Transverse colon (tissue), 4 donors: ENCODE measurements at places on chromosomes 7 and 10. TPM values are rescaled to one million over a fixed set of nuclear protein-coding genes. Genes with fewer than 3 reads are reported as not detected.

GRCh38 chr10:132612571-132613504, 75.3 kb downstream of the INPP5A start:
- DNase-seq: no peak

ANKRD61 gene
- not detected for total RNA-seq

GRCh38 chr7:48390388-48391327, 219.4 kb downstream of the ABCA13 start:
- peak; percentile 20 for DNase-seq

DNA sequence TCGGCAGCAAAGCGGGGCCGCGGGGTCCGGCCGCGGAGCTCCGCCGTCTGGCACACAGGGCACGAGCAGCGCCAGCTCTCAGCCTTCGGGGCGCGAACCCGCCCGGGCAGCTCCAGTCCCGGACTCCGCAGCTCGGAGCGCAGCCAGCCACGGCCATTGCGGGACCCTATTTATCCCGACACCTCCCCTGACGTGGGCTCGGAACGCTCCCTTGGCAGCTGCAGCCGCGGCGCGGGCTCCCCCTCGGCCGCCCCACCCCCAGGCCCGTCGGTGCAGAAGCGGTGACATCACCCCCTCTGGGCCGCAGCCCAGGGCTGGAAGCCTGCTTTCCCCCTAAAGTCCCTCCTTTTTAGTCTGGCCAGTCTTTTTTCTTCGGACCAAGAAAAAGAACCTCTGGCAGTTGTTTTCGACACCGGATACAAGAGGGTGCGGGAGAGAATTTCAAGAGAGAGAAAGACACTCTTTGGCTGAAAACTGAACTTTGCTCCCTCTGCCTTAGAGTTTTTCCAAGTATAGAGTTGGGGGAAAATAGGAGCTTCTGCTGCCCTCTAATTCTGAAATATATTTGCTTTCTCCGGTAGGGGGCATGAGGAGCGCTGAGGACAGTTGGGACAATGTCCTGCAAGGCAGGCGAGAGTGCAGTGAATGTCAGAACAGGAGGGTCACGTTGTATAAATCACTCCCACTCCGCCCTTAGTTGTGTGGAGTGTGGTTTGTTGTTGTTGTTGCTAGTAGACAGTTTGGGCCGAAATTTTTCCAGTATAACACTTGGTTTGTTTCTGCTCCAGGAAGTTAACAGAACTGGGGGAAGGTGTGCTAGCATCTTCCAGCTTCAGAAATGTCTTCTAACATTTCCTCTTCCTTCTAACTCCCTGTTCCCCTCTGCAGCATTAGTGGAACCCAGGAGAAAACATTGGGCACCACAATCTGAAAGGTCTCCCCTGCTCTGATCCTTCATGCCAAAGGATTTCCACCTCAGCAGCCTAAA, at the start of gene SFRP4:
TSS of gene SFRP4 (minus strand) at position 145 of the 988 bp plus-strand sequence. CDS start 280 bp downstream, outside the sequence.
- peak; percentile 35 for DNase-seq

DNA sequence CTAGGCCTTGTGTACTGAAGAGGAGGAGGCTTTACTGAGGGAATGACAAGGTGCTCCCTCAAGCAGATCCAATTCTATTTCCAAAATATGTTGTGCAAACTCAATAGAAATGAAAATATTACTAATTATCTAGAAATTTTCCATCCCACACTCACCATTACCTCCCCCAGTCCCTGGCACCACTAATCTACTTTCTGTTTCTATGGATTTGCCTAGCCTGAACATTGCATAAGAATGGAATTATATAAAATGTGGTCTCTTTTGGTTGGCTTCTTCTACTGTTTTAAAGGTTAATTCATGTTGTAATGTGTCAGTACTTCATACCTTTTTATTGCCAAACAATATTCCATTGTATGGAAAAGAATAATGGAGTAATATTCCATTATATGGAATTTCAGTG, 18.7 kb upstream of the NUB1 start:
- no peak for DNase-seq

- no peak for DNase-seq
These were observed 53.9 kb downstream of the ARHGAP22 start for GRCh38 chr10:48550977-48551376.

DNA sequence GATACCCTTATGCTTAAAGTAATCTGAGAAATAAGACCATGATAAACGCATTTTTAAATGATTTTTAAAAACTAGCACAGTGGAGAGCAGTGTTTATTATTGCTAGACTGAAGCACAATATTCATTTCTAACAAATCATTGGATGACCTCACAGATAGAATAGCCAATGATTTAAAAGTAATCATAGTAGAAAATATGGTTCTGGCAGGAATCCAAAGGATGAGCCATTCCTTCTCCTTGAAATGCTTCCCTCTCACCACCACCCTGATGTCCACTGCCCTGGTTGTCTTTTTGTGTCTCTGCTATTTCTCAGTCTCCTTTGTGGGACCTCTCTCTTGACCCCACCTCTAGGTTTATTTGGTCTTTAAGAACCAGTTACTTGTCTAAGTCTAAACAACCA, 64.9 kb downstream of the PRKG1 start:
- DNase-seq: no peak

DNA sequence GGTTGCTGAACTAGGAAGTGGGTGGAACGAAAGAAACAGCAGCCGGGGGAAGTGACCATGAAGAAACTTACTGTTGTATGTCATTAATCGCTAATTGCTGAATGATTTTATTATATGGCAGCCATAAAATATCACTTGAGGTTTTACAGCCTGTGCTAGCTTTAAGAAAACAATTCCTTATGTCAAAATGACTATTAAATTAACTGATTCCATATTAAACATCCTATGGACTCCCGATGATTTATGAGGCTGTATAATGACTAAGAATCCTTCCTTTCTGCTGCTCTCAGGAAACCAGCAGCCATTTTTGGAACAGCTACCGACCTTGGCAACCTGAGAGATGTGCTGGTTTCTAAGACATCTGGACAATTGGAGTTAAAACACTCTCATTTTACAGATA, 421.9 kb downstream of the SORCS3 start:
- no peak for DNase-seq

ACTL6B gene
- not detected for total RNA-seq

ATP6V0E2 gene
- total RNA-seq: 34.8 TPM

NEURL1 gene
- total RNA-seq: 36.7 TPM

- DNase-seq: no peak
These were observed 187.6 kb upstream of the NEBL start for GRCh38 chr10:21084700-21085099.

DNA sequence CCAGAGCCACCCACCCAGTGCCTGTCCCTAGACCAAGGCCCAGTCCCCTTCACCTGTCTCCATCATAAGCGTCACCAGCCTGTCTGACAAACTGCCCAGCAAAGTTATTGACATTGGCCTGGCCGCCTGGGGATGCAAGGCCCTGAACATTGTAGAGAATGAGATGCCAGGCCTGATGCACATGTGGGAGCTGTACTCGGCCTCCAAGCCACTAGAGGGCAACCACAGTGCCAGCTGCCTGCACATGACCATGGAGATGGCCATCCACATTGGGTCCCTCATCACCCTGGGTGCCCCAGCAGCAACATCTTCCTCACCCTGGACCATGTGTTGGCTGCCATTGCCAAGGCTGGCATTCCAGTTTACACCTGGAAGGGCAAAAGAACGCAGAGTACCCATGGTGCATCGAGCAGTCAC, 63.7 kb upstream of the ANTXRL start:
- DNase-seq: no peak

GRCh38 chr10:101452176-101452575, 98.2 kb downstream of the BTRC start:
- no peak for DNase-seq

MYPN gene
- total RNA-seq: not detected

- no peak for DNase-seq
These were observed 130.1 kb downstream of the MALRD1 start for GRCh38 chr10:19178675-19179074.

- DNase-seq: no peak
These were observed 18.6 kb downstream of the MINDY3 start for GRCh38 chr10:15841696-15842095.

GRCh38 chr10:62817766-62818425, 1.7 kb upstream of the EGR2 start:
- peak; percentile 75 for DNase-seq

DNA sequence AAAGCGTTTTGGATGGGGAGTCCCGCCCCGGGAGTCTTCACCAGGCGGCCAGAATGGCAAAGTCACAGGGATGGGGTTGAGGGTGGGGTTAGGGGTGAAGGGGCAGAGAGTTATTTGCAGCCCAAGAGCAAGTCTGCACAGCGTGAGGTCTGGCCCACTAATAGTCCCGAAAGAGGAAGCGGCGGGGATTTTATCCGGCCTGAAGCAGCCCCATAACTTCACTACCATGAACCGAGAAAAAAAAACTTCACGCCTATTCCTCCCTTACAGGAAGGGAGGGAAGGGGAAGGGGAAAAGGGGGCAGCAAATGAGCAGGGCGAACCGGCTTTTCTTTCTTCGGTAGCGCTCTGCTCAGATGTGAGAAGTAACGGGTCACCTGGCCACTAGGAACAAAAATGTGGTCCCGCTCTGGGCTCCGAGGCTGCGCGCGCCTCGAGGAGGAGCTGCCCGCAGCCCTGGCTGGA, 712 bp downstream of the ITPRIP start:
- DNase-seq: peak; percentile 63

DNA sequence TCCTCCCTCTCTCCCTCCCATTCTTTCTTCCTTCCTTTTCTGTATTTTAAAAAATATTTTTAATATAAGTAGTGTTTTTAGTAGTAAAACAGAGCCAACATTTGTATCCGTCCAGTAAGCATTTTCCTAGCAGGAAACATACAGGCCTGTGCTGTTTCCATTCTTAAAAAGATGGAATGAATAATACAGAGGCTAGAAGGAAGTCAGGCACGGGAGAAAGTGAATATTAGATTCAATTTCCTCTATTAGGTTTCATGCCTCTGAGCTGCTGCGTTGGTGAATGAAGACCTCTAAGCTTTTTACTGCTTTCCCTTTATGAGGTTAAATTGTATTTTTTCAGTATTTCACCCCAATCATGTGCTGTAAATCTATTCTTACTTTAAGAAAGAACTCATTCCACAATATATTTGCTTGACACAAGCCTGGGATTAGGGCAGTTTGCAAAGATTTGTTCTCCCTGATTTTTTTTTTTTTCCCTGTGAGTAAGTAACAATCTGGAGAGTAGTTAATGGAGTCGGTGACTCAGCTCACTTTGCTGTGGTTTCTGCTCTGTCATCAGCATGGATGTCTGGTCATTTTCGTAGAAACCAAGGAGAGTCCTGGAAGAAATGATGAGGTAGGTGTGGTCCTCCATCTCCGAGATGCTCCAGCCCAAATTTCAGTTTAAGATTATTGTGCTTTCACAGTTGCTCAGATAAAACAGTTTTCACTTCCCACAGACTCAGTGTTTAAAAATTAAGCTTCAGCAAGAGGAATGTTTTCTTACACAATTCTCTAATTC, 76.1 kb upstream of the PITRM1 start:
- no peak for DNase-seq

- no peak for DNase-seq
These were observed 104.3 kb downstream of the NRBF2 start for GRCh38 chr10:63237396-63237795.

- no peak for DNase-seq
These were observed 521.9 kb downstream of the TYW1 start for GRCh38 chr7:67518580-67518979.

- peak; percentile 51 for DNase-seq
These were observed 45.1 kb downstream of the DPY19L1 start for GRCh38 chr7:34991938-34992840.

DNA sequence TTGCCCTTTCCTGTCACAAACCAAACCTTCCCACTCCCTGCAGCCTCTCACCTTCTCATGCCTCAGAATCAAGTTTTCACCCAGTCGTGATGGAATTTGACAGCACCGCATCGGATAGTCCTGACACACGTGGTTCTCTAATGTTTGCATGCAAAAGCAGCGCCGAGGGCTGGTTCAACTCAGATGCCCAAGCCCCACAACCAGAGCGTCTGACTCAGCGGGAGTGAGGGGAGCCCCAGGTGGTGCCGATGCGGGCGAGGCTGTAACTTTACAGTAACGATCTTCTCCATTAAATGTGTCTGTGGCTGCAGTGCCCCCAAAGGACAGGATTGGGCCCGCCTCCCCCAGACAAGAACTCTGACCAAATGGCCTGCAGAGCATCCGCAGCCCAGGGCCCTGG, 284.5 kb downstream of the CELF2 start:
- no peak for DNase-seq

HABP2 gene
- total RNA-seq: not detected

- no peak for DNase-seq
These were observed 13.6 kb upstream of the GPNMB start for GRCh38 chr7:23232966-23233365.

DNA sequence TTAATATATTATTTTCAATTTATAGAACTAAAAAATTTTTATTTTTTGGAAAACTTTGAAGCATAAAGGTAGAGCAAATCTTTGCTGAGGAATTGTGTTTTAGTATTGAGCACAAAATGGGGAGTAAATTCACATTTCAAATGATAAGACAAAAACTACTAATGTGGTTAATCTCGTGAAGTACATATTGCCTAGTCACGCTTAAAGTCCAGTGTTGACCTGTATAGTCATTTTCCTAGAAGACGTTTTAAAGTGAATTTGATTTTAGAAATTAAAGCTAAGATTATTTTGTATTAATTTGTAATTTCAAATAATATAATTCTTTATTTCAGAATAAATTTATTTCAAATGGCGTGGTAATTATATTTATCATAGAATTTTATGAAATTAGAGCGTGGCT, 57.2 kb upstream of the MSRB2 start:
- DNase-seq: no peak

GRCh38 chr10:12377658-12378290, 28.4 kb downstream of the CAMK1D start:
- DNase-seq: no peak

NPC1L1 gene
- total RNA-seq: 0.48 TPM

GRCh38 chr10:80590585-80591125, 53.0 kb downstream of the SH2D4B start:
- DNase-seq: no peak

TMEM225B gene
- not detected for total RNA-seq

GRCh38 chr7:24948739-24949138, 31.2 kb downstream of the OSBPL3 start:
- no peak for DNase-seq

AKR1C2 gene
- total RNA-seq: 72.7 TPM

- peak; percentile 69 for DNase-seq
These were observed 191.8 kb downstream of the PTPRN2 start for GRCh38 chr7:158395780-158396278.

CALHM1 gene
- total RNA-seq: not detected

CTNNA3 gene
- 2.1 TPM for total RNA-seq

GRCh38 chr7:139103057-139103815, 6.3 kb downstream of the ZC3HAV1 start:
- no peak for DNase-seq

FAM13C gene
- 6.2 TPM for total RNA-seq

TFPI2 gene
- total RNA-seq: 0.40 TPM

- peak; percentile 51 for DNase-seq
These were observed 32.2 kb downstream of the KCNH2 start for GRCh38 chr7:150945853-150946420.

KLF14 gene
- total RNA-seq: not detected
